Left cardiac atrium (tissue), 4 donors: ENCODE measurements at places on chromosomes 5 and 9. TPM values are rescaled to one million over a fixed set of nuclear protein-coding genes. Genes with fewer than 3 reads are reported as not detected.

- peak; percentile 95 for DNase-seq
Measured at GRCh38 chr5:157915638-157916037, 56.7 kb upstream of the CLINT1 start.

GRCh38 chr5:30676223-30676840 lies 517.2 kb upstream of the CDH6 start:
- no peak for DNase-seq

DNA sequence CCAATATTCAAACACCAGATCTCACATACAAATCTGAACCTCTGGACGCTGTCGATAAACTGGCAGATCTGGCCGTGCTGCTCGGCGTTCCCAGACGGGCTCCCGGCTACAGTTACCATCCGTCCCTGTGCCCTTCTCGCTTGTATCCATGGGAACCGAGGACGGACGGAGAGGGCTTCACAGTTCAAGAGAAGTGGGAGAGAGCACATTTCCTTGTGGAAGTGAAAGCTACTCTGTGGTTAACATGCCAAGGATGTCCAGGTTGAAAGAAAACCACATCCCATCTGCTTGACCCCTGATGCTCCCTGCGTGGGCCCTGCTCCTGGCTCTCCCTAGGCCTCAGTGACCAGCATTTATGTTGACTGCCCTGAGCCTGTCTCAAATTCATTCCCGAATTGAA lies 6.3 kb upstream of the DBN1 start:
- DNase-seq = no peak

GRCh38 chr5:128927644-128928043 lies 37.6 kb upstream of the SLC27A6 start:
- no peak for DNase-seq

DNA sequence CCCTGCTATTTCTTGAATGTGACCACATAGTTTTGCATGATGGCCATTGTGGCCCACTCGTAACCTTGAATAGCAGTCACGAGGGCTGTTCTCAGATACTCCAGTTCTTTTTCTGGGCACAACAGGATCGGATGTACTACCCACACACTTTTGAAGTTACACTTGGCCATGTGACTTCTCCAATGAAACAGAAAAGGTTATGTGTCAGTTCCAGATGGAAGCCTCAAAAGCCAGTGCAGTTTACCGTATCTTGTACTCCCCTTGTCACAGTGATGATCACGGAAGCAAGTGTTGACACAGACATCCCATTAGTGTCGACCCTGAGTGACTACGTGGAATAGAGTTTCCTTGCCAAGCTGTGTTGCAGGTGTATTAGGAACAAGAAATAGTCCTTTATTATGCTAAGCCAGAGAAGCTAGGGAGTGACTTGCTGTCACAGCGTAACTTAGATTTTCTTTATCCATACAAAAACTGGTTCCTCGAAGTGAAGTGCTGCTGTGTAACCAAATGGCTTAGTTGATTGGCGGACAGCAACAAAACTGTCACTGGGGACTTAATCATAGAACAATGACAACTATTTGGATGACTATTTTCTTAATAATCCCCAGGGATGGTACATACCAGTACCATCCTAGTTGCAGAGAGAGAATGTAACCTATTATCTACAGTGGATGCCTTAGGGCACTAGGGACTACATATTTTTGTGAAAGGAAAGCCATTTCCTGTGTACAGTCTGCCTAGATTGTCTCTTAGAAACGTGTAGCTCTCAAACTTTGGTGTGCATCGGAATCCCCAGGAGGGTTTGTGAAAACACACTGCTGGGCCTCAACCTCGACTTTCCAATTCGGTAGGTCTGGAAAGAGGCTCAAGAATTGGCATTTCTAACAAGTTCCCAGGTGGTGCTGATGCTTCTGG lies 90.1 kb upstream of the DMRT1 start:
- DNase-seq = no peak

DNA sequence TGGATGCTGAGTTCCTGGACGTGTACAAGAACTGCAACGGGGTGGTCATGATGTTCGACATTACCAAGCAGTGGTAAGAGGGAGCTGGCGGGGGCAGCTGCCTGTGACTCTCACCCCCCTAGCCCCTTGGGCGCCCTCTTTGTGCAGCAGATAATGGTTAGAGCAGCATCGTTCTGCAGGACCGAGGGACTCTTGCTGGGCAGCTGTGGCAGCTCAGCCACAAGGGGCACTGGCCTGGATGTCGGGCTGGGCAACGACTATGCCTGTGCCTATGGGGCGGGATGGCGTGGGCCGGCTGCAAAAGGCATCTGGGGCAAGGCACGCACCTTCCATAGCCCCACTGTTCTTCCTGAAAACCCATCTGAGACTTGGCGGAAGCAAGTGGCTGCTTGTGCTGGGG lies 12.9 kb upstream of the AJM1 start:
- no peak for DNase-seq

DNA sequence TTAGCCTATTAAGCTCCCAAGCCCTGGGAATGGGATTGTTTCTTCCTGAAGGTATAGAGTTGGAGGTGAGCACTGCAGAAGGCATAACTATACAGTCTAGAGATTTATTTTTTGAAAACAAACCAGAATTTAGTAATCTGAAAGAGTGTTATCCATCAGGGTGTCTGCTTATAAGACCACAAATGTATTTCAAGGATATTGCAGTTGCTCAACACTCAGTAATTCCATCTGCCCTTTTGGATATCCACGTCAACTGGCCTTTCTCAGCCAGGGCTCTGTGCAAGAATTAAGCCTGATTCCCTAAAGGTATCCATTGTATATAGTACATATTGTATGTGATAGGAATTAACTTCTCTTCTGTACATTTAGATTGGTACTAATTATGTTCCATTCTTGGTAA lies 15.0 kb upstream of the IL31RA start:
- no peak for DNase-seq

GRCh38 chr9:129073404-129073803 lies 7.5 kb upstream of the DOLPP1 start:
- DNase-seq = no peak

- DNase-seq = no peak
Measured at GRCh38 chr5:170275376-170275994, 22.1 kb downstream of the LCP2 start.

GRCh38 chr9:108274971-108275370 lies 580.8 kb downstream of the ACTL7B start:
- no peak for DNase-seq

DNA sequence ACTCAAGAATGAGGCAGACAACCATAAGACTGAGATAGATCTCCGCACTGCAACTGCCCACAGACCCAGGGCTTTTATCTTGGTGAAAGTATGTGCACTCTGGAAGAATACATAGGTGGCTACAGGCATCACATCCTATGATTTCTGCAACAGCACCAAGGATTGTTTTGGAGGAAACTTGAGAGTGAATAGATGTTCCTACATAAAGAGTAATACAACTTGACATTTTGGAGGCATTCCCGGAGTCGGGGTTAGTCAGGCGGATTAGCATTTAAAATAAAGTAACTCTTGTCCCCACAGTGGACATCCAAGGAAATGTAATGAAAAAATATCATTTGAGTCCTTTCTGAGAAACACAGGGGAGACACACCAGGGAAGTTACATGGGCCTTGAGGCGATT lies 26.7 kb downstream of the TMEM174 start:
- no peak for DNase-seq

- DNase-seq = peak; percentile 36
Measured at GRCh38 chr5:53482717-53483638, 2.5 kb downstream of the FST start.

DNA sequence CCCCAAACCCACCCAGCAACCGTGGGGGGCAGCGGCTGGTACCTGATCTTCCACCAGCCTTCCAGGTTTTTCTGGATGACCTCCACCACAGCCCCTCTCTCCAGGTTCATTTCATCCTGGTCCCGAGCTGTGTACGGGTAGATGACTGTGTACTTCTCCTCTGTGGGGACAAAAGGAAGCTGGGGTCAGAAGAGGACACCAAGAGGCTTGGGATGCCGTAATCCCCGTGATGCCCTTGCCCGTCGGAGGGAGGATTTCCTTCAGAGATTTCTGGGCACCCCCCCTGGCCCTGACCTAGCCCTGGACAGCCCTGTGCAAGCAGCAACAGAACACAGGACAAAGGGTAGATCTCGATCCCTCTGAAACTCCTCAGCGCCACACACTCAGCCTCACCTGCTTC lies 70.3 kb upstream of the UBTD2 start:
- no peak for DNase-seq

DNA sequence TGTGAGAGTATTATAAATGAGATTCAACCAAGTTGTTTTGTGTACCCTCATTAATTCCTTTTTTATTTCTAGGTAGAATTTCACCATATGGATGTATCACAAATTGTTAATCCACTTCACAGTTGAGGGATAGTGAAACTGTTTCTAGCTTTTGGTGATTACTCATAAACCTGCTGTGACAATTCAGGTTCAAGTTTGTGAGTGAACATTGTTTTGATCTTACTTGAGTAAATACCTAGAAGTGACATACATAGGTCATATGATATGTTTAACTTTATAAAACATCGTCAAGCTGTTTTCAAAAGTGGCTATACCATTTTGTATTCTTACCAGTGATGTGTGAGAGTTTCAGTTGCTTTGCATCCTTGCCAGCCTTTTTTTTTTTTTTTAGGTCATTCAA lies 112.9 kb downstream of the CAMK4 start:
- DNase-seq = no peak

DNA sequence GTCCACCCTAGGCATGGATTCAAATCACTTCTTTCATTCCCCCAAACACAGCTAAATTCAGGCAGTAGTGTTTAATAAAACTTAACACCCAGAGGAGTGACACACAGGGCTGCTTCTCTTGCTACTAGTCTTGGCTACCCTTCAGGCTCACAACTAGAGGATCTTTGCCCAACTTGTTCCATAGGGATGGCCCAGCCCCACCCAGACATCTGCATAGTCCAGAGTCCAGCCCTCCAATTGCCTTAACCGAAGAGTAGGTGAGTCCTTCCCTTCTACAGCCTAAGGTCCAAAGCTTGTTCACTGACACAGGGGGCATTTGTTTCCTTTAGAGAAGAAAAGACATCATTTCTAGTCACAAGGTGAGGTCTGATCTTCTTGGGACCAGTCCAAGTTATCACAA lies 15.2 kb upstream of the RXFP3 start:
- DNase-seq = no peak

GRCh38 chr9:130931508-130932254 lies 7.4 kb downstream of the FIBCD1 start:
- no peak for DNase-seq

DNA sequence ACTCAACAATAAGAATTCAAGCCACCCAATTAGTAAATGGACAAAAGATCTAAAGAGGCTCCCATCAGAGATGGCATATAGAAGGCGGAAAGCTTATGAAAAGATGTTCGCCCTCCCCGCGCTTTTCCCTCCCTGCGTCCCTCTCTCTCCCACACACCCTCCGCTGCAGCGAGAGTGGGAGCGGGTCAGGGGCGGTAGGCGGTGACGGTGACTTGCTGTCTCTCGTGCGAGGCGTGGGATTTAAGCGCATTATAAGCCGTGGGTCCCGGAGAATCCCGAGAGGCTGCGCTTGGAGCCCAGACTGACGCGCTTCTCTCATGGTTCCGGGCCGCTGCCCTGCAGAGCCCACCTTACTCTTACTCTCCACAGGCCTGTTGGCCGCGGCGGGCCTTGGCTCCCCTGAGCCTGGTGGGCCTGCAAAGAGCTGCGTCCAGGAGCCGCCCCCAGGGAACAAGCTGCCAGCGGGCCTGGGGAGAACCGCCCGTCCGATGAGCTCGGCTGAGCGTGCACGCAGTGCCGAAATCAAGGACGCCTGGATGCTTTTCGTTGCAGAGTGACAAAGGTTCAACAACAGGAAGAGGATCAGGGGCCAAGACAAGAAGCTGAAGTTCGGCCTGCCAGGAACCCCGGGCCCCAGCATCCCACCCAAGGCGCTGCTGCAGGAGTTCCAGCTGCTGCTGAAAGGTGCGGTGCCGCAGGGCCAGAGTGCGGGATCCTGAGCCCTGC lies 42.6 kb upstream of the BICD2 start:
- no peak for DNase-seq

GRCh38 chr5:2101685-2102084 lies 219.0 kb upstream of the IRX4 start:
- DNase-seq = no peak

DNA sequence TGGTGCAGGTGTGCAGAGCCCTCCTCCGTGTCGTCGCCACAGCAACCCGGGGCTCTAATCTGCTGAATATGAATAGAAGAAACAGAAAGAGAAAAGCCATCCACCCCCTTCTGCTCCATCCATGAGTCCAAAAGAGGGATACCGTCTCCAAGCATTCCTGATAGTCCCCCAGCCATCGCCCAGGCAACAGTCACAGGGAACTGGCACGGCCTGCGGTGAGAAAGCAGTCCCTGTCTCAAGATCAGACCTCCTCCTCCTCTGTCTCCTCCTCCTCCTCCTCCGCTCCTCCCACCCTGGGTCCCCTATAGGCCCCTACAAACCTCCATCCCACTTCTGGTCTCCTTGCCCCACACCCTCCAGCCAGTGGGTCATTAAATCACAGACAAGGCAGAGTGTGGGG lies 308.1 kb upstream of the MPDZ start:
- peak; percentile 28 for DNase-seq

- no peak for DNase-seq
Measured at GRCh38 chr9:71737455-71737854, 30.9 kb downstream of the CEMIP2 start.

DNA sequence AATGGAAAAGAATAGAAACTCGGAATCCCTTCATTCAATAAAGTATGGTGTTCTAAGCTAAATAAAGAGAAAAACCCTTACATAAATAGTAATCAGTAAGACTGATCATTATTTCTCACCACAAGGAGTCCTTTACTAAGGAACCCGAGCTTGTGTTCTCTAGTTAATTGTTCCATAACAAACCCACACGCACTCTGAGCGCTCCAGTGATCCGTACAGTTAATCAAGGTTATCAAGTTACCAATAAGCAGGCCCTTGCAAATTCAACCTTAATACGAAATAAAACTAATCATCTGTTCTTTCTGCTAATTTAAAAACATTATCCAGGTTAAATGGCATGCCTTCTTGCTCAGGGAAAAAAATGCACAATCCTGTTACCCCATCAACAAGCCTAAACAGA lies 224.4 kb downstream of the FRMD3 start:
- no peak for DNase-seq

GRCh38 chr5:40521925-40522324 lies 157.8 kb upstream of the PTGER4 start:
- DNase-seq = no peak

The ALDH1A1 gene
- total RNA-seq = 24.3 TPM

The OR5C1 gene
- total RNA-seq = not detected

The STPG3 gene
- total RNA-seq = not detected

The BASP1 gene
- total RNA-seq = 9.4 TPM

The WNT8A gene
- not detected for total RNA-seq

The TMEM174 gene
- total RNA-seq = not detected

The IFNA2 gene
- not detected for total RNA-seq

The GRM6 gene
- total RNA-seq = not detected

The SCGB3A2 gene
- not detected for total RNA-seq

The BTNL3 gene
- total RNA-seq = 0.13 TPM

The SPZ1 gene
- not detected for total RNA-seq

The SMC2 gene
- total RNA-seq = 10.6 TPM

The SUSD1 gene
- 13.7 TPM for total RNA-seq

The NSMF gene
- 20.5 TPM for total RNA-seq

The PDCD1LG2 gene
- total RNA-seq = 3.3 TPM

The SLIT3 gene
- 71.1 TPM for total RNA-seq

The OLFM1 gene
- 25.5 TPM for total RNA-seq

The SARDH gene
- 0.88 TPM for total RNA-seq

The NEUROG1 gene
- total RNA-seq = not detected
